Vagina (tissue), 2 donors: ENCODE measurements at places on chromosomes 12 and 14. TPM values are rescaled to one million over a fixed set of nuclear protein-coding genes. Genes with fewer than 3 reads are reported as not detected.

The PRIMA1 gene
- 6.1 TPM for total RNA-seq

The CCDC177 gene
- total RNA-seq = not detected

The ACOT4 gene
- total RNA-seq = 0.49 TPM

The VIPAS39 gene
- total RNA-seq = 21.9 TPM

The LRFN5 gene
- 197 TPM for total RNA-seq

The ENO2 gene
- total RNA-seq = 20.1 TPM

The DPPA3 gene
- total RNA-seq = not detected

DNA sequence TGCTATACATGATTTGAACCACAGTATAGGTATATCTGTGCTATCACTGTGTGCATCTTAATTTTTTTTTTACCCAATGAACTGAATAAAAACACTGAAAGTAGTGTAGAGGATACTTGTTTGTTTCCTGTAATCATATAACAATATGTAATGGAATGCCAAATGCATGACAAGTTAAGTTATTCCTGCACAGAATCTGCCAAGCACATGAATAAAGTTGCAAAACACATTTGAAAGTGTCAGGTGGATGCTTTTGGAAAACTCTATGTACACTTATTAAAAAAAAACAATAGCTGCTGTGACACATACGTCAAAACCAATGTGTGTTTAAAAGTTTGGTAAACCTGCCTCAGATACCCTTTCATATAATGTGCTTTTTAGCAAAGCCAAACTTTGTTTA is 1638.1 kb upstream of the SEL1L start:
- H3K36me3 ChIP-seq = no peaks in the 10 kb centered on the region
- H3K4me3 ChIP-seq = no peak overlapping the region
- H3K4me1 ChIP-seq = no peaks in the 10 kb centered on the region
- H3K27me3 ChIP-seq = no peaks in the 10 kb centered on the region

GRCh38 chr14:93430315-93431035 is at the start of gene UNC79:
Gene UNC79, plus strand, starts transcription at chr14:93430939. Its CDS starts 91 bp downstream, at chr14:93431030.
- peaks cover 10% of the 10 kb centered on the region for H3K4me1 ChIP-seq
- no peak for DNase-seq
- no peak within 1 kb of the TSS for H3K27ac ChIP-seq
- H3K4me3 ChIP-seq = no peak within 1 kb of the TSS

DNA sequence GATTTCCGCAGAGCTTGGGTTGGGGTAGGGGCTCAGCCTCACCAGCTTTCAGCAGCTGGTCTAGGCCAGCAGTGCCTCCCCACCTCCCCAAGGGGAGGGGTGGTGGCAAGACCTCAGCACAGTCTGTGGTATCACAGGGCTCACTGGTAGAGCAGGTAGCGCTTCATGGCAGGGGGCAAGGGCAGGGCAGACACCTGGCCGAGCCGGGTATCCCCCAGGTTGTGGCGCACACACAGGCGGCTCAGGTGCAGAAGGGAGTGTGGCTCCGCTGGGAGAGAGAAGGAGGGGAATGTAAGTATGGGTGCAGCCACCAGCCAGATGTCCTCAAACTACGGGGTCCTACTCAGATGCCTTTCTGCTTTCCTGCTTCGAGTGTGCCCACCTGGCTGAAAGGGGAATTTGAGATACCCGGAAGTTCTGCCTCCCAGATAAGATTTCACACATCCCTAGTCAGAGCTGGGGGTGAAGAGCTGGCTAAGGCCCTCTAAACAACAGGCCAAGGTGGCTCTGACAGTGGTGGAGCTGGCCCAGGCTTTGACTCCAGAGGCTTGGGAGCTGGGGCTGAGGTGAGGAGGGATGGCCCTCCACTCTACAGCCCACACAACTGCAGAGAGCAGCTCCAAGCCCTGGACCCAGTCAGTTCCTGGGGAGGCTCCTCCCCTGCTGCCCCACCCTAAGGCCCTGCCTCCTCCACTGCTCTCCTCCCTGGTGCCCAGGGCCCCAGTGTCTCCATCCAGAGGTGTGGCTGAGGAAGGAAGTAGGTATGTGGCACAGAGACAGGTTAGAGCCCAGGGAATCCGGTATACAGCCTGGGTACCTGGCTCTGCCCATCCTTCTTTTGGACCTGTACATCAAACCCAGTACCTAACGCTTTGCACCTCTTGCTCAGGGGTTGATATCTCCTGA is 1.8 kb downstream of the SPSB2 start:
- peak overlapping the region; percentile 67 for H3K4me3 ChIP-seq
- H3K36me3 ChIP-seq = peaks cover 14% of the 10 kb centered on the region
- no peak for DNase-seq

- H3K4me1 ChIP-seq = peaks cover 42% of the 10 kb centered on the region
- H3K27ac ChIP-seq = peak within 1 kb of the TSS; percentile 95
- DNase-seq = no peak
- no peaks in the 10 kb centered on the region for H3K27me3 ChIP-seq
Observed at GRCh38 chr12:122895704-122896636, at the start of gene VPS37B. Gene VPS37B, minus strand, starts transcription at chr12:122896124. Its CDS starts 62 bp downstream, at chr12:122896062.

GRCh38 chr12:2682296-2683251 is 112.2 kb upstream of the FKBP4 start:
- no peaks in the 10 kb centered on the region for H3K4me1 ChIP-seq
- H3K27ac ChIP-seq = no peak overlapping the region
- no peak overlapping the region for H3K4me3 ChIP-seq
- no peaks in the 10 kb centered on the region for H3K27me3 ChIP-seq
- peak; percentile 64 for DNase-seq

- no peak overlapping the region for H3K27ac ChIP-seq
- H3K4me3 ChIP-seq = no peak overlapping the region
- no peaks in the 10 kb centered on the region for H3K36me3 ChIP-seq
- H3K4me1 ChIP-seq = no peaks in the 10 kb centered on the region
- DNase-seq = no peak
- H3K27me3 ChIP-seq = no peaks in the 10 kb centered on the region
Observed at GRCh38 chr14:44151130-44151820, 355.8 kb downstream of the FSCB start.

GRCh38 chr14:38089123-38089522 is 118.6 kb upstream of the SSTR1 start:
- H3K27me3 ChIP-seq = no peaks in the 10 kb centered on the region
- no peak for DNase-seq
- H3K27ac ChIP-seq = no peak overlapping the region
- H3K4me3 ChIP-seq = peak overlapping the region; percentile 23
- H3K36me3 ChIP-seq = no peaks in the 10 kb centered on the region
- H3K4me1 ChIP-seq = no peaks in the 10 kb centered on the region
